ENCODE measurements at places on chromosomes 16 and 17.

GRCh38 chr17:34843682-34844081, 117.6 kb downstream of the CCT6B start:
- DNase-seq = no peak

DNA sequence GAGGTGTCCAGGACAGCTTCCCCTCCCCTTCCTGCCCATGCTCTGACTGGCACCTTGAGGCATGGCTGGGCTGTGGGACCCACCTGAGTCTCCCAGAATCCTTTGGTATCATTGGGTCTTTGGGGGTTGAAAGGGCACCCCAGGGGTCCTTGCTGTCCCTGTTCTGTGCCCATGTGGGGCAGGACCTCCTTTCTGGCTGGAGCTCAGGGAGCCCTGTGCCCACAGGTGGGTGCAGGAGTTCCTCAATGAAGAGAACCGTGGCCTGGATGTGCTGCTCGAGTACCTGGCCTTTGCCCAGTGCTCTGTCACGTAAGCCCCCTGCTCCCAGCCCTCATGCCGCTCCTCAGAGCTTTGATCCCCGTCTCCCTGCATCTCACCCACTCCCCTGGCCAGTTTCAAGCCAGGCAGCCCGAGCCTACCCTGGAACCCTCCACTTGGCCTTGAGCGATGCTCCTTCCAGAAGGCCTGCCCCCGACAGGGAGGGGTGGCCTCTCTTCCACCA, 11.8 kb downstream of the FMNL1 start:
- no peak for DNase-seq

DNA sequence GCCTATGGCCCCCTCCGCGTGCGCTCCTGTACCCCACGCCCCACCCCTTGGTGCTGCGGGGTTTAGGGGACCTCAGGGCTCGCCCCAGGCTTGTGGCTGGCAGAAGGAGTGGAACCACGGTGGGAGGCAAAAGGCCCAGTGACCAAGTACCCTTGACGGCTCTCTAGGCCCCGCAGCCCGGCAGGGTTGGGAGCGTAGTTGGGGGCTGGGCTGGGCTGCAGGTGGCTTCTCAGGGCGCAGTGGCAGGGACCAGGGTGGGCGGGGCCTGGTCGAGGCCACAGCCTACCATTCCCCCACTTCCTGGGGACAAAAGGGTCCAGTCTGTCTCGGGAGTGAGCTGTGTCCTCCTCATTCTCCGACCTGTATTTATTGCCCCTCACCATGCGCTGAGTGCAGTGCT, 124.9 kb downstream of the RBFOX3 start:
- DNase-seq = no peak

GRCh38 chr16:85689285-85689949, 663 bp upstream of the GINS2 start:
- DNase-seq = no peak

DNA sequence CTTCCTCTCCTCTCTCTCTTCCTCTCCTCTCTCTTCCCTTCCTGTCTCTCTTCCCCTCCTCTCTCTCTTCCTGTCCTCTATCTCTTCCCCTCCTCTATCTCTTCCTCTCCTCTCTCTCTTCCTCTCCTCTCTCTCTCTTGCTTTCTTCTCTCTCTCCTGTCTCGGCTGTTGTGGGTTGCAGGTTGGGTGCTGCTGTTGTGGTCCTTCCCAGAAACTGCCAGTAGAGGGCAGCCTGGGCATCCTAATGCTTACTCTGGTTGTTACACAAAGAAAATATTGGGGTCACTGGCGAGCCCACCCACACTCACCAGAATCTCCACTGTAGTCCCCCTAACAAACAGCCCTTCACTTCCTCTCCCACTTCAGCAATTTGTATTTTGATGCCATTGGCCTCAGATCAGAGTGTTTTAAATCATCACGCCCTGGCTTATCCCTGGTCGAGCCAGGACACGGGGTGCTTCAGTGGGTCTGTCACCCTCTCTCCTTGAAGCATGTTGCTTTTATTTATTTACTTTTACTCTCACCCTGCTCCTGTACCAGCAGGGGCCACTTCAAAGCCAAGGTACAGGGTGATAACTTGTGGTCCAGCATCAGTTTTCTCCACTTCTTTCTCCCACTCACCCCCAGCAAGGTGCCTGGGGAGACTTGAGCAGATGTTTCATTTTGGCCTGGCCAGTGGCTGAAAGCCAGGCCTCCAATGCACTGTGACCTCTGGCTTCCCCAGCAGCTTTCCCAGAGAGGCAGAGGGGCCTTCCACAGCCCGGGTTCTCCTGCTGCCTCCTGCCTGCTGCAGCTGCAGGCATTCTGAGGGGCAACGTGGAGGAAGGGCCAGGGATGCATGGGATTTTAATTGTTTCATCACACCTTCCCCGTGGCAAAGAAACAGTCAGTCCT, 4.7 kb upstream of the MMP15 start:
- peak; percentile 72 for DNase-seq

DNA sequence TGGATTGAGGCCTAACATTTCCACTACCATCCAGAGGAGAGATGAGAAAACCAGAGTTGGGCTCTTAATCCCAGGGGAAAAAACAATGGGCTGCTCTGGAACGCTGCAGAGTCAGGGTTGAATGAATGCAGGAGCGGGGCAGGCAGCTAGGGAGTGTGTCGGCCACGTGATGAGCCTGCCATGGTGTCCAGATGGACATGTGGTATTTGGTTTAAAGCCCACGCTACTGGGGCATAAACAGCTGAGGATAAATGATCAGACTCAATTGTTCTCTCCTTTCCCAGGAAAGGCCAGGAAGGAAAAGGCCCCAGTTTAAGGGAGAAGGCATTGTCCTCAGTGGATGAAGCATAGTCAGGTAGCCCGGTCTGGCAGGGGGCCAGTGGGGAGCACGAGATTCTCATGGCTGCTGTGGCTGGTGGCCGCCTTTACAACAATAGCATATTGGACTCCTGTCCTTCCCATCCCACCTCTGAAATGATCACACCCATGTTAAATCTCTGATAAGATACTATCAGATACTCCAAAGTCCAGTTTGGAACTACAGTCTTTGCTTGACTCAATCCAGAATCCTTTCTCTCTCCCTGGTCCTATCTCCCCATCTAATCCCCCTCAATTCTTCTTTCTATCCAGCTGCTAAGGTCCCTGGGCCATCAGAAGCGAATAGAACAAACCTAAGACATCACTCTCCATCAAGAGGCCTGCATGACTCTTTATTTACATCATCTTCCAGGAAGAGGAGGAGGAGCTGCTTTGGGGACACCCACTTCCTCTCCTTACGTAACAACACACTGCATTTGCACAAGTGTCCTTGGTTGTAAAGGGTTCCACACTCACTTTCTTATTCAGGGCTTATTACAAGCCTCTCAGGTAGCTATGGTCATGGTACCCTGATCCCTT, 20.4 kb downstream of the CA4 start:
- DNase-seq = peak; percentile 28

- no peak for DNase-seq
These were observed 59.6 kb upstream of the CDH13 start for GRCh38 chr16:82567175-82567574.

DNA sequence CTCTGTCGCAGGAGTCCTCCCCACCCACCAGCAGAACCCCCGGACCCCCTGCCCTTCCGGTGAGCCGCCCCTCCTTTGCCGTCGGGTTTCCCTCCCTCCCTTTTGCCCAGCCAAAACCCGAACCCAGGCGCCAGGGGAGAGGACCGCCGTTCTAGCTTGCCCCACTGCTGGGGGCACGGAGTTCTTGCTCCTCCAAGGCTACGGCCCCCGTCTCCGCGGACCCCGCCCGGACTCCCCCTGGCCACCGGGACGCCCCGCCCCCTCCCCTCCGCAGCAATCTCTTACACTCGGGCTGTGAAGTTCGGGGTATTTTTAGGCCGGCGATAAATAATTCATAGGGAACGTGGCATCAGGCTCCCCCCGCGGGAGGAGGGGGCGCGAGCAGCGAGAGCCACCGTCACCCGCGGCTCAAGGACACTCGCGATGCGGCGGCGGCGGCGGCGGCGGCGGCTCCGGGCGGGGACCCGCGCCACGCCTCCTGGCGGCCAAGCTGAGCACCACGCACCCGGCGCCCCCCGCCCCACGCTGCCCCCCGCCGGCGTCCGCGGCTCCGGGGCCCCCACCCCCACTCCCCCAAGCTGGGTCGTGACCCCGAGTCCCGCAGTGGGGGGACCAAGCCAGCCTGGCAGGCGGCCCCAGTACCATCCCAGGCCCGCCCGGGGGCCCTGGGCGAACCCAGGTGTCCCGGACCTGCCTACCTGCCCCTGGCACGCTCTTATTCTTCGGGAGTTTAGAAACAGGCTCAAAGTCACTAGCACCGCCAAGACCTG, at the start of gene GRIN2C:
TSS of gene GRIN2C (minus strand) at position 427 of the 770 bp plus-strand sequence. CDS start 4,793 bp downstream, outside the sequence.
- DNase-seq = peak; percentile 92

- no peak for DNase-seq
These were observed 32.0 kb upstream of the CIBAR2 start for GRCh38 chr16:85144026-85144915.

DNA sequence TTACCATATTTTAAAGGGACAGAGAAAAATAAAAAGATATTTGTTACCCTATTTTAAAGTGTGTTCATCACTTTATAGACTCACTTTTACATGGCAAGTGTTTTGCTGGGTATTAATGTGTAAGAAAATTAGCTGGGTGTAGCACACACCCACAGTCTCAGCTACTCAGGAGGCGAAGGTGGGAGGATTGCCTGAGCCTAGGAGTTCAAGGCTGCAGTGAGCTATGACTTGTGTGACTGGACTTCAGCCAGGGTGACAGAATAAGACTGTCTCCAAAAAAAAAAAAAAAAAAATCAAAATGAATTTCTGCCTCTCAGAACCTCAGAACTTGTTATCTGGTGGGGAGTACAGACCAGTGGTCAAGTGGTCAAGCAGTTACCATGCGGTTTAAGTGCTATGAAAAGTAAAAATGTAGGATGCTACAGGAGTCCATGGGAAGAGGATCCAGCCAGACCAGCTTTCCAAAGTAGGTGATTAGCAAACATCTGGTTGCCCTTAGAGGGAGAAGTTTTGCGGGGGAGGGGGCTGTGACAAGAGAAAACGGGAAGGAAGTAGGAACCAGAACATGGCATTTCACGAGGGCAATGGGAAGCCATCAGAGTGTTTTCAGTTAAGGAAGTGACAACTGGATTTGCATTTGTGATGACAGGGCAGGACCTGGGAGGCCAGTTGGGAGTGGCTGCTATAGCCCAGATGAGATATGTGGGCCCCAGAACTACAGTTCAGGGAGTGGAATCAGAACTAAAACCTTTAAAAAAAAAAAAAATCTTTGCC, 13.9 kb downstream of the CNEP1R1 start:
- DNase-seq = no peak

DNA sequence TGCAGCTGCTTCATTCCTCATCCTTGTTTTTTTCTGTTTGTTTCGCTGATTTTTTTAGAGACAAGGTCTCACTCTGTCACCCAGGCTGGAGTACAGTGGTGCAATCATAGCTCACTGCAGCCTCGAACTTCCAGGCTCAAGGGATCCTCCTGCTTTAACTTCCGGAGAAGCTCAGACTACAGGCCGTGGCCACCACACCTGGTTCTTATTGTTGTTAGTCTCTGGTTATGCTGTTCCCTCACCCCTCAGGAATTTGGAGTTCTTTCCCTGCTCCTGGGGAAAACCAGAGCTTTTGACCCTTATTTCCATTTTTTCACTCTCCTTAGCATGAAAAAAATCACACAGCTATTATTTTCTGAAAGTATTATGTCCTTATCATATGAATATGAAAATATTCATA, 1.8 kb downstream of the ODF4 start:
- DNase-seq = no peak

GRCh38 chr17:34639706-34640425, 60.5 kb downstream of the TMEM132E start:
- no peak for DNase-seq

DNA sequence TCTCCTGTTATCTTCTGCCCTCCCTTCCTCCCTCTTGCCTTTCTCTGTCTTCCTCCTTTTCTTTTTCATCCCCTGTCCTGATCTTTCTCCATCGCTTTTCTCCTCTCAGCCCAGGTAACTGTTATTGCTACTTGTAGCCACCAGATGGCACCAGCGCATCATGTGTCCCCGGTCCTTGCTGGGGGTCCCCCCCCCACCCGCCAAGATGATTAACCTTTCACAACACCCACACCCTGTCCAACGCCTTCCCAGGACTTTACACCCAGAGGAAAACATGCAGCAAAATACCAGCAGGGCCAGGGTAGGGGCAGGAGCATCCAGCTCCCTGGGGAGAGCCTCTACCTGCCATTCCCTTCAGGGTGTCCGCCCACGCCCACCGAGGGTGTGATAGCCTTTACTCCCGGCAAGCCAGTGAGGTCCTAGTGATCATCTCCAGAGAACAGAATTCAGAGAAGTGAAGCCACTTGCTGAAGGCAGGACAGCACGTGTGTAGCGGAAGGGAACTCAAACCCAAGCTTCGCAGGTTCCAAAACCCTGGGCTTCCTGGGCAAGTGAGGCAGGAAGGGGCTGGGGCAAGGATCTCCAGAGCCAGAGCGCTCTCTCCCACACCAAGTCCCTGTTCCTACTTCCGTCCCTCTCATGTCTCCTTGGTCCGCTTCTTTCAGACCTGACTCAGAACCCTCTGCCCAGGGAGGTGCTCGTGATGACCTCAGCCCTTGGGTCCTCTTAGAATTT, 13.4 kb upstream of the TAC4 start:
- peak; percentile 89 for DNase-seq

DNA sequence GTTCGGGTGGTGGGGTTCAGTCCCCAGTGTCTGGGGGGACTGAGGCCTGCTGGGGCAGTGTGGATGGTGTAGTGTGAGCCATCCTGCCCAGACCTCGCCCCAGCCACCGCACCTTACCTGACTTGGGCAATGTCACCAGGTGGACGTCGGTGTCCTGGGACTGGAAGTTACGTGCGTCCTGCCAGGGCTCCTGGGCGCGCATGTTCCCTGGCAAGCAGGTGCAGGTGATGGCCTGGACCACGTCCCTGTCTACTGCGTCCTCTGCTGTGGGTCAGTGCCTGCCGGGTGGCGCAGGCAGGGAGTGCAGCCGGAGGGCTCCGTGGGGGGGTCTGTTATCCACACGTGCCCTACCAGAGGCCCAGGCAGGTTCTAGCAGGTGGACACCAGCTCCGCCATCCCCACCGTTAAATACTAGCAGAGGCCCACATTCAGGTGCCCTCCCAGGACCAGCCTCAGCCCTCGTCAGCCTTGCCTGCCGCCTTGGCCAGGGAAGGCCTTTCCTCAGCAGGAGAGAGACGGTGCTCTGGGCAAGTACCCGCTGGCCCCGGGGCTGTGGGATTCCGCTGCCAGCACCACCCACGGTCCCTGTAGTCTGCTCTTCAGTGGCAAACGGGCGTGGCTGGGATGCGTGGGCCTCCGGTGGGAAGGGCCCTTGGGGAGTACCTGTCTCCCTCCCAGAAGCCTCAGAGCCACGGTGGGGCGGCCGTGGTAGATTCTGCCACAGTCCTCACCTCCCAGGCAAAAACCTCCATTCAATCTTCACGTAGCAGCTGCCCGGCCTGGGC, 8.1 kb upstream of the DPEP1 start:
- no peak for DNase-seq

Data from D341Med (cell line).